ENCODE measurements at places on chromosomes 12 and 14.

DNA sequence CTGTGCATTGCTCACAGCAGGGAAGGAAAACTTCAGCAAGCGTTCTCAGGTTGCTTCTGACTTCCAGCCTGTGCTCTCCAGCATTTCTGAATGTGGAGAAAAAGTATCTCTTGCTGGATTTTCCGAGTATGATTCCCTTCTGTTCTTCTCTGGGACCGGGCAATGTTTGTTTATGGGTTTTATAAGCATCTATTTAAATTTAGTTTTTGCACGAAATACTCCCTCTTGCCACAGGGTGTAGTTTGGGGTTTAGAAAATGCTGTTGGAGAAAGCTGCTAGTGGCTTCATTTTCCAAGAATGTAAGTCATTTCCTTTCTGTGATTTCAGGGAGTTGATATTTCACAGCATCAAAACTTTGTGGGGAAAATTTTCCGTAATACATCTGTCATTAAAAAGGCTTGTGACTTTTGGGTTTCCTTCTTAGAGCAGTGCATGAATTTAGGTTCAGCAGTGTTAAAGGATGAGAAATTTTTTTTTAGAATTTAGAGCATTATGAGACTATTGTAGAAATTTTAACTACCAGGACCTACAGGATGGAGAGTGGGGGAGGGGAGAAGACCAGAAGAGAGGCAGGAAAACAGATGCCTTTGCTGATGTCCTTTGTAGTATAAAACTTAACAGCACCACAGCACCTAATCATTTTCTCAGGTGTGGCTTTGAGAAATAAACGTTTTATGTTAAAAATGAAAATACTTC, 1.5 kb downstream of the FRMD6 start:
- DNase-seq = peak; percentile 39

GRCh38 chr14:63996625-63997220, 143.9 kb downstream of the SYNE2 start:
- no peak for DNase-seq

DNA sequence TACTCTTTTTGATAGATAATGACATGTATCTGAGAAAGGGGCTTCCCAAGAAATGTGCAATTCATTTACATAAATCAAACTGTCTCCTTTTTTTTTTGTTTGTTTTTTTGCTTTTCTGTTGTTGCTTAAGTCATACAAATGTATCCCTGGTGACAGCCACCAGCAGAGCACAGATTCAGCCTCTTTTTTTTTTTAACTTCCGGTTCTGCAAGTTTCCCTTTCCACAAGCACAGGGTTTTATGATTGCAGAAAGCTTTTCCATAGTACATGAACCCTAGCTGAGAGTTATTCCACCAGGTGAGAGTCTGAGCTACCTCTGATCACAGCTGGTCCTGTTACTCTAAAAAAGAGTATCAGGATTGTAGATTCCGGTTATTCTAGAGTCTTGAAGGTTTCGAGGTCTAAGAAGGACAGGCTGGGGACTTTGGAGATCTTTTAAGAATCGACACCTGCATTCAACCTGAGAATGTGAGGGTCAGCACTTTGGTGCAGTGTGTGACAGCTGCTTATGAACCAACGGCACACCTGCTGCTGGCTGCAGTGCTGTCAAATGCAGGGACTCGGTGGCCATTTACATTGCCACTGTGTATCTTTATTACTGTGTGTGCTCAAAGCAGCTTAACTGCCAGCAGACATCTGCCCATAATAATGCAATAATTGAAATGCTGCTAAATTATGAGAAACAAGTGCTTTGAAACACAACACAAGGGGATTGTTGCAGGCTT, 551.7 kb downstream of the NRXN3 start:
- no peak for DNase-seq

DNA sequence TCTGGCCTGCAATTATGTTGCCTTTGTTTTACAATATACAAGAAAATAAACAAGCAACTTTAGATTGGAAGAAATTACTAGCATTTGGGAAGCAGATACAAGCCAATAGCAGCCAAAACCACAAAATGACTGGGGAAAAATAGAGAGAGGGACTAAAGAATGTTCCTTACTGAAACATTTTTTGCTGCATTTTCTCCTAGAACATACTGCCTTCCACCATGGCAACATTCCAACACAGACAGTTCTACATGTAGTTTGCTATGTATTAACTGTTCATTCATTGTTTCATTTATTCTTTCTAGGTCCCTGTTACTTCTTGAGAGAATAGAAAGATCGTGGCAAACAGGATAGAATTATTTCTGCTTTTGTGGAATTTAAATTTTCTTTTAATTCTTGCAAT, 530.2 kb downstream of the RPS29 start:
- no peak for DNase-seq

- no peak for DNase-seq
These were observed 20.1 kb downstream of the FAM181A start for GRCh38 chr14:93947282-93947681.

DNA sequence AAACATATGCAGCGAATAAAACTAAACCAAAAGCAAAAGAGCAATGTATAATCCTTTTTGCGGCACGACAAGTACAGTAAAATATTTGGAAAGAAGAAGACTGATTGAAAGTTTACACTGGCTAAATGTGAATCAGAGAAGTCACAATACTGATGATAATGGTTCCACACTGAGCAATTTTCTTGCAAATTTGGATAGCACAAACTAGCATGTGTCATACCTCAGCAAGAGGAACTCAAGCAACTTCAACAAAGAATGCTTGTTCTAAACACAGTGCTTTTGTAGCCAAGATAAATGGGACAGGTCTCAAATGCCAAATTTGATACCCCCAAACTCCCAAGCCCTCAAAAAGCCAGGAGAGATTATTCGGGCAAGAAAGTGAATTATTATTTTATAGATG, 839.1 kb downstream of the GALC start:
- no peak for DNase-seq

All from right hindlimb (tissue), 1 donor.